ENCODE measurements at places on chromosomes 5 and 9. TPM values are rescaled to one million over a fixed set of nuclear protein-coding genes. Genes with fewer than 3 reads are reported as not detected.

- DNase-seq: no peak
These were observed 2.6 kb downstream of the NKD2 start for GRCh38 chr5:1011226-1011631.

The FABP6 gene
- total RNA-seq: not detected

The INSL4 gene
- total RNA-seq: not detected

DNA sequence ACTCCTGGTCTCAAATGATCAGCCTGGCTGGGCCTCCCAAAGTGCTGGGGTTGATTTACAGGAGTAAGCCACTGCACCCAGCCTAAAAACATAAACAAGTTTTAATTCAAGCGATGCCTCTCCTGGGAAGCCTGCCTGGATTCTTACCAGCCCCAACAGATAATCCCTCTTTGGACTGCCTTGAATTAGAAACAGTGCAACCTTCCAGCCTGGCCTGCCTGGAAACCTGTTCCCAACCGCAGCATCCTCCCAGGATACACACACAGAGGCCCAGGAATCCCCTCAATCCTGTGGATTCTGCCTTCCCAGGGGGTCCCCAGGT is 19.2 kb downstream of the PTGES start:
- DNase-seq: no peak

The PTGS1 gene
- 4.7 TPM for total RNA-seq

DNA sequence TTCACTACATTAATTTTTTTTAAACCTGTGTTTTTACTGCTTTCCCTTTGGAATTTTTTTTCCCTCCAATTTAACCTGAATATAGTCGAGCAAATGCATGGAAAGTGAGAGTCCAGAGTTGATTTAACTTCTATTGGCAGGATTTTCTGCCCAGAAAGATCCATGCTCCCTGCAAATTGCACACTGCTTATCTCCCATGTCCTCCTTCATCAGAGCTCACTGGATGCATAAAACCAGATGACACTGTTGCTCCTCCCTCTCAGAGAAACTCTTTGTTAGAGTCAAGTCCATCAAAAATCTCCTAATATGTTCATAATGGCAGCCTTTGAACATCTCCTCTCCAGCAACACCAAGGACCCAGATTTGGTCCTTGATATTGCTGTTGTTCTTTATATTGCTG is 297.0 kb upstream of the SLC24A2 start:
- DNase-seq: no peak

GRCh38 chr9:78003730-78004129 is 27.9 kb downstream of the GNAQ start:
- DNase-seq: no peak

All from skin of body (tissue), 3 donors.